ENCODE measurements at places on chromosomes 5 and 9.

- no peak for DNase-seq
Observed at GRCh38 chr5:128777052-128777451, 188.2 kb upstream of the SLC27A6 start.

GRCh38 chr5:90161414-90161813 is 248.1 kb downstream of the CETN3 start:
- peak; percentile 9 for DNase-seq

DNA sequence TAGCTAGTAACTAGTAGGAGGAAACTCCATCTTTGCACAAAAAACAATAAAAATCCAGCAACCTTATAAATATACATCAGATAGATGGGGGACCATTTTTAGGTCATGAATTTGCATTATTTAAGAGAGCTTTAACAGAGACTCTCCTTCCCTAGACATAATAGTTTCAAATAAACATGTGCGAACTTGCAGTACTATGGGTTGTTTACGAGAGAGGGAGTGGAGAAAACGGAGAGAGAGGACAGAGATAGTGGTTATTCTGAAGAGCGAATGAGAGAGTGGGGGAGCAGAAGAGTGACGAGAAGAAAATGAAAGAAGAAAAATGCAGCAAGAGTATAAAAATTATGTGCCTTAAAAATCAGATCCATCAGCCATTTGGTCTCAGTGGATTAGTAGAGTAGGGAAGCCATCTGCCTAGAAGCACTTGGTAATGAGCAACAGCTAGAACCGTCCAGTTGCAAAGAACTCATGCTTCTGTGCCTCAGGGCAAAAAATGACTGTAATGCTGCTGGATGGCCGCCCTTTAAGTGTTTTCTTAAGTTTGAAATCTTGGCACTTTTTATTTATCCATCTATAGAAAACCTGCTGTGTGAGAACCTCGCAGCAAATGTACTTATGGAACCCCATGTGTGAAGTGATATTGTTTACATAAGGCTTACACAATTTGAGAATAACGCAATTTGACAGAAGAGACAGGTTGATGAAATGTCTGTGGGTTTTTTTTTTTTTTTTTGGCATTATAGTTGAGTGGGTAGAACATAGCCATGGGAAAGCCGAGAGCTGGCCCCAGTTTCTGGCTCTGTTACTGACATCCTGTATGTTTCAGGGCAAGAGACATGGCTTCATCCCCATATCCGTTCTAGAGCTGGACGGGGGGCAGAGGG is 95.6 kb upstream of the ZNF608 start:
- no peak for DNase-seq

DNA sequence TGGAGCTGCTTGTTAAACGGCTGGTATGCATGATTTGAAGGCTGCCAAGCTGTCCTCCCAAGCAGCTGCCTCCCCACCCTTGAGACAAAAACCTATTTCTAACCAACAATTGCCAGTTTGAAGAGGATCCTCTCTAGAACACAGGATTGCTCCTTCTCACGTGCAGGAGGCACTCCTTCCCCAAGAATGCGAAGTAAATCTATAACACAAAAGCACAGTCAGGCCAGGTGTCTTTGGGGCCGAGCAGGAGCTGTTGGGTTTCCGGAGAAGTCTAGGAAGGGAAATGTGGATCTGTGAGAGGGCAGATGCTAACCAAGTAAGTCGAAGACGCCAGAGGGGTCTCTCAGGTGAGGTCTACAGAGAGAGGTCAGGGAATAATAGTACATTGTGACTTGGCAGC is 35.4 kb upstream of the GNPDA1 start:
- no peak for DNase-seq

GRCh38 chr5:24714746-24715145 is 70.0 kb upstream of the CDH10 start:
- no peak for DNase-seq

GRCh38 chr5:146653560-146653959 is 137.6 kb upstream of the GPR151 start:
- DNase-seq = no peak

DNA sequence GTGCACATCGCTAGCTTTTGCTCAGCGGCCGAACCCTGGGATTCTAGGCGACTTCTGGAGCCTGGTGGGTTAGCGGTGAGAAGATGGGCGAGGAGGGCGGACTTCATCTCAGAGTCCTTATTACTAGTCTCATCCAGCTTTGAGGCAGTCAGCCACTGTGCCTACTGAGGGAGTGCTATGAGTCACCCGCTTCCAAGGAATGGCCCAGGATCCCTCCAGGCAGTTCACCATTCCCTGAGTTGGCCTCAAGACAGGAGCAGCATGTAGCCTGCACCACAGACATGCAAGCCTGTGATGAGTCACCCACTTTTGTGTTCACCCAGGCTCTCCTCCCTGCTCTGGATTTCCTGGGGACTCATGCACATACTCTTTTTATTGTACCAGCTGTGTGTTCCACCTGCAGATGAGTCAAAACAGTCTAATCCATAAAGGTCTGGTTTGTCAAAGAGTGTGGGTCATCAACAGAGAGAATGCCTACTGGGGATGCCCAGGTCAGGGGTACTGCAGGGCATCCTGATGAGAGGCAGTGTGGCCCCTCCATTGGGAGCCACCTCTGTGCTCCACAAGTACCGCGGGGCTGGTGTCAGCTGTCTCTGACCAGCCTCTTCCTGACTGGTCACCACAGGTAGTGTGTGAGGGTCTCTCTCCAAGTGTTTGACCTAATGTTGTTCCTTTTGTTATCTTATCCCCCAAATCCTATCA is 20.2 kb downstream of the SLC22A5 start:
- DNase-seq = peak; percentile 96

- DNase-seq = no peak
Observed at GRCh38 chr5:143101725-143102386, 301.6 kb downstream of the NR3C1 start.

GRCh38 chr5:172940268-172941066 is 18.8 kb upstream of the RPL26L1 start:
- no peak for DNase-seq

GRCh38 chr9:121268851-121269641 is 1.1 kb downstream of the GSN start:
- no peak for DNase-seq

- no peak for DNase-seq
Observed at GRCh38 chr9:116490321-116490720, 196.8 kb upstream of the TRIM32 start.

DNA sequence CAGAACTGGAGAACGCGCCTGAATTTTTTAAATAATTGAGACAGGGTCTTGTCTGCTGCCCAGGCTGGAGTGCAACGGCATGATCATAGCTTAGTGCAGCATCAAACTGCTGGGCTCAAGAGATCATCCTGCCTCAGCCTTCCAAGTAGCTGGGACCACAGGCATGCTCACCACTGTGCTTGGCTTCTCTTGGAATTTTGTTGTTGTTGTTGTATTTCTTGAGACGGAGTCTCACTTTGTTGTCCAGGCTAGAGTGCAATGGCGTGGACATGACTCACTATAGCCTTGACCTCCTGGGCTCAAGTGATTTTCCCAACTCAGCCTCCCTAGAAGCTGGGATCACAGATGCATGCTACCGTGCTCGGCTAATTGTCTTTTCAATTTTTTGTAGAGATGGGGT is 58.4 kb upstream of the DAB2IP start:
- DNase-seq = no peak

DNA sequence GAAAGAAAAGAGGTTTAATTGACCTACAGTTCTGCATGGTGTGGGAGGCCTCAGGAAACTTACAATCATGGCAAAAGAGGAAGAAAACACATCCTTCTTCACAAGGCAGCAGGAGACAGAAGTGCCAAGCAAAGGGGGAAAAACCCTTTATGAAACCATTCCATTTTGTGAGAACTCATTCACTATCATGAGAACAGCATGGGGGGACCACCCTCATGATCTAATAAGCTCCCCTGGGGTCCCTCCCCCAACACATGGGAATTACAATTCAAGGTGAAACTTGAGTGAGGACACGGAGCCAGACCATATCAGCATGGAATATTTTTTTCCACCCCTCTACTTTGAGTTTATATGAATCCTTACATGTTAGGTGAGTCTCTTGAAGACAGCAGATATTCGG is 173.7 kb downstream of the PHF2 start:
- DNase-seq = no peak

- DNase-seq = no peak
Observed at GRCh38 chr5:169242175-169242848, 58.6 kb downstream of the SLIT3 start.

DNA sequence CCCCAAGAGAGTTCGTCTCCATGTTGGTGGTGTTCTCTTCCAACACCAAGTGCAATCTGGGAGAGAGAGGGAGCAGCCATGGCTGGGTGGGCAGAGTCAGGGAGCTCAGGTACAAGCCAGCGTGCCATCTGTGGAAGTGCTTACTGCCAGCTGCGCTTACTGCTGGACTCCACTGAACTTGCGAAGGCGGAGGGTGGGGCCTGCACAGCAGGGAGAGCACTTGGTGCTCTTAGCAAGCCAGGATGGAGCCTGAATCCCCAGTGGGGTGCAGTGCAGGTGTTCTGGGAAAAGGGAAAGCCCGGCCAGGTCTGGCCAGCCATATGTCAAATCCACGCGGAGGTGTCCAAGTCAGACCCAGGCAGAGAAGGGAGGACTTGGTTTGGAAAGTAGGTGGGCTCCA is 142.0 kb downstream of the FANCC start:
- DNase-seq = no peak

DNA sequence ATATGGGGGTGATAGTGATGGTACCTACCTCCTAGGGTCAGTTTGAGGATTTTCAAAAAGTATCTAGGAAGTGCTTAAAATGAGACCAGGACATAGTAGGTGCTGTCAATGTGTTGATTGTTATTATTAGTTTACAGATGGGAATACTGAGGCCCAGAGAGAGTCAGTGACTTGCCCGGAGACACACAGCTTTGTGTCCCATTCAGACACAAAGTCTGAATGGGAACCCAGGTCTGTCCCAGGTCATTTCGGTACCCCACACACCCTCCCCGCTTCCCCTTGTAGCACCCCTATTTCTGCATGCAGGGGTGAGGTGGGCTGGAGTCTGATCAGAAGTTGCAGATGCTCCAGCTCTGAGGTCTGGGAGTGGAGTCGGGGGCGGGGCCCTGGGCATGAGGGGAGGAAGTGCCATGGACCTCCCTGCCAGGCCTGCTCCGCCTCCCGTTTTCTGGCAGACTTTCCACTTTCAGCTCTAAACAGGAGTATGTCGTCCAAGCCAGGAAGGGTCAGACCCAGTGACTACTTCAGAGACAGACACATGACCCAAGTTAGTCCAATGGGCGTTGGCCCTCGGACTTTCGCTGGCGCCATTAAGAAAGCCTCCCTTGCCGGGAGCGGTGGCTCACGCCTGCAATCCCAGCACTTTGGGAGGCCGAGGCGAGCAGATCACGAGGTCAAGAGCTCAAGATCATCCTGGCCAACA is 3.2 kb upstream of the DBN1 start:
- no peak for DNase-seq

DNA sequence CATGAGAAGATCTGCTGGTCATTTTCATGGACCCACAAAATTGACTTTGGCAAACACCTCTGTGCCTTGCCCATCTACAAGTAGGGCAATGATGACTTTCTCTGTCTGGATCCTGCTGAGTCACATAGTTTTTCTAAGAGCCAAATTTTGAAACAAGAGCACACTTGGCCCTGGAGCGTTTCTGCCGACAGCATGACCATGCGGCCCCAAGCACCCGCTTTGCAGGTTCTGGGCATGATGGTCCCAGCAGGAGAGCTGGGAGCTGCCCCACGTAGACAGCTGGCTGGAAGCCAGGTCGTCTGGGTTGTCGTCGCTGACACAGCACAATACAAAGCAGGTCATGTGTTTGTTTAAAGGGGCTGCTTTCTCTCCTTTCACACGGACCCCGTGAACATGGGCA is 159.8 kb downstream of the SYK start:
- no peak for DNase-seq

GRCh38 chr5:132788508-132788907 is 11.5 kb upstream of the SEPTIN8 start:
- no peak for DNase-seq

- DNase-seq = no peak
Observed at GRCh38 chr9:133873009-133873408, 119.1 kb downstream of the VAV2 start.

GRCh38 chr5:176535101-176535663 is 2.0 kb downstream of the RNF44 start:
- no peak for DNase-seq

Data from HTR-8/SVneo (cell line).